ENCODE measurements at places on chromosomes 1 and 21.

GRCh38 chr1:72336776-72337175, 54.4 kb upstream of the NEGR1 start:
- no peak for DNase-seq

- DNase-seq = no peak
Observed at GRCh38 chr21:42941696-42942085, 16.3 kb upstream of the ERVH48-1 start.

DNA sequence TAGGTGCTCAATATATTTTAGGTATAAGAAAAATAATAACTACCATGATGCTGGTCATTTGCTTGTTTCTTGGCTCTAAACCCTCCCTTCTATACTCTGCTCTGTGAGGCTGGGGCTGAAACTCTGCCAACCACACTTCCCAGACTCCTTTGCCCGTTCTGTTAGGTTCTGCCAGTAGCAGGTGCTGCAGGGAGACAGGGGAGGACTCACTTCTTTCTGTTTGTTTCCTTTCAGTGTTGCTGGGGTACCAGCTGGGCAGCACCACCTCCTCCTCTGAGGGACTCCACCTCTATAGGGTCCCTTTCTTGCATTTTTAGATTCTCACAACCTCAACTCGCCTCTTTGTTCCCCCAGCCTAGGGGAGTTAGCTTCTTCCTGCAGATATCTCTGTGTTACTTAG, 17.0 kb upstream of the SH2D2A start:
- no peak for DNase-seq

- no peak for DNase-seq
Observed at GRCh38 chr1:112172294-112172882, 182.9 kb upstream of the KCND3 start.

DNA sequence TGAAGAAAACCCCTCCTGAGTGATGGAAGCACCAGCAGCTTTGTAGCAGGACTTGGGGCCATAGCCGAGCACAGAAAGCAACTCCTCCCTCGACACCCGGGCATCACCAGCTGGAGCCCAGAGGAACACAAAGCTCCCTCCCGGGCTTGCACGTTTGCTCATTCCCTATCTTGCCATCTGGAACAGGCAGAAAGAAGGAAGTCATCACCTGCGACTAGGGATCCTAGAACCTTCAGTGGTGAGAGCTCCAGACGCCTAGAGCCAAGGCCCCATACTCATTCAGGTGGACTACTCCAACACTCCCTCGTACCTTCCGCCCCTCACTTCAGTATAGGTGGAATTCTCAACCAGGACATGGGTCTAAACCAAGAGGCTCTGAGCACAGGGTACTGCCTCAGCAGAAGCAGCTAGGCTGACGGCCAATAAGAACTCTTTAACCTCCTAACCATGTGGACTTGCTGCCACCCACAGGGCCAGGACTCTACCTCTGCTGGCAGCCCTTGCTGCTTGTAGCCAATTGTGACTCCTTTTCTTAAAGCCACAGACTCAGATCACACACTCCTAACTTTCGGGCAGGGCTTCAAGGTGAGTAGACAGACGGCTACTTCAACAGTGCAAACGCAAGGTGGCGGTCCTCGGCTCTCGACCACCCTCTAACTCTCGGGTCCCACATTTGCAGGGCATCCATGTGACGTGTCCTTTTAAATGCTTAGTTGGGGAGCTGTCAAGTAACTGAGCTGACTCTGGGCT, 65.4 kb downstream of the NPHP4 start:
- DNase-seq = no peak

DNA sequence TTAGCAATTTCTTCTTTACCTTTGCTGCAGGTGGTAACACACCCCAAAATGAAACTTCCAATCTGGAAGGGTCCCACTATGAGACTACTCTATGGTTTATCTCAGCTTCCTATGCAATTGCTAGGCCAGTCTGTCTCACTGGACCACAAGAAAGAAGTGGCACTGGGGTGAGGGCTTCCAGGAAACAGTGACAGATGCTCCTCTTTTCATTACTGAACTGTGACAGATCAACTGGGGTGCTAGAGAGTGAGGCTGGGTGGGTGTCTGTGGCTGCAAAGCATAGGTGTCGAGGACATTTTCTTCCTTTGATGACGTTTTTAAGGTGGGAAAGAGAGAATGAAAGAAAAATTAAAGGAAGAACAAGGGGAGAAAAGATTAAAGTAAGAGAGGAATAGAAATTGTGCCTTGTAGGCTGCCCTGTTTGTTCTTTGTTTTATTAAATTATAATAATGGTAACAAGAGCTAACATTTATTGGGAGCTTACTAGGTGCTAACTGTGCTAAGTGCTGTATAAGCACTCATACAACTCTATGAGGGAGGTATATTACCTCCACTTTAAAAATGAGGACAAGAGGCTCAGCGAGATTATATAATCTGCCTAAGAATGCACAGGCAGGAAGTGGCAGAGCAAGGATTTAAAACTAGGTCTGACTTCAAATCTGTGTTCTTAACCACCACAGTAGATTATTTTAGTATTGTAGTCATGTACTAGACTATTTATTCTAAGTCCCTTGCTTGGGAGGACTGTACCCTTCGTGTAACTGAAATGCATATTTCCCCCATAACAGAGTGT, 27.8 kb upstream of the DMRTA2 start:
- DNase-seq = no peak

DNA sequence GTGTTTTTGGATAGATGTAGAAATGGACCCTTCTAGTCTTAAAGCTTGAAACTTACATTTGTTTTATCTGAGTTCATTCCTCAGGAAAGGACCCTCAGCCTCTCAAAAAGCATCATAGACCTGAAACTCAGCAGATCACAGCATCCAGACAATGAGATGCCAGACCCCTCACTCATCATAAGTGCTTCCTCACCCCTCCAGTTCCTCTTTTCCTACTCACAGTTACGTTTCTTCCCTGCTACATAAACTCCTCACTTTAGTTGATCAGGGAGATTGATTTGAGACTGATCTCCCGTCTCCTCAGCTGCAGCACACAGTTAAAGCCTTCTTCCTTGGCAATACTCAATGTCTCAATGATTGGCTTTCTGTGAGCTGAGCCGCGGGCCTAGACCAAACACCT, 282.0 kb downstream of the FAM72C start:
- no peak for DNase-seq

- no peak for DNase-seq
Observed at GRCh38 chr1:18409609-18410237, 71.0 kb upstream of the KLHDC7A start.

GRCh38 chr1:107536266-107536665, 395.4 kb downstream of the NTNG1 start:
- no peak for DNase-seq

DNA sequence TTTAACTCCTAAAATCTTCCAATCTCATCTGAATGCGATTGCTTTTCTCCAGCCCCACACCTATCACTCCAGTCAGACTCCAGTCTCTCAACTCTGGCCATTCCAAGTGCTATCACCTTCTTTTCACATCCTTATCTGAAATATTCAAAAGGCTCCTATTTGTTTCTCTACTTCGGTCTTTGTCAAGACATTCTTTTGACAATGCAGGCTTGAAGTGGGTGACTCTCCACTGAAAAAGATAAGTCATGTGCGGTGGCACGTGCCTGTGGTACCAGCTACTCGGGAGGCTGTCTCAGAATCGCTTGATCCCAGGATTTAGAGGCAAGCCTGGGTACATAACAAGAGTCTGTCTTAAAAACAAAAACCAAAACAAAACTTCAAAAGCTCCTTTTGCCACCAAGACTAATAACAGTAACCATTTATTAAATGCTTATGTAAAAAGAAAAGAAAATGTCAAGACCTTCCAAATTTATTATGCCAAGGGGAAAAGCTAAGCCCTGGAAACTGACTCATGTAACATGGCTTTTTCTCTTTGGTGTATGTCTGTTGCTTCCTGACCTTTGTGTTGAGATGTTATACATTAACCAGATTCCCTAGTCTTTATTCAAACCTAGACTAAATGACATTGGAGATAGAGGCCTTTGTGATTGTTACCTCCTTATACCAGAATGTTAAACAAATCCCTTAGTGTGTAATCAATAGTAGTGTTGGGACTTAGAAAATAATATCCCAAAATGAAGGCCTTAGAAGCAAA, 3.6 kb downstream of the ALG14 start:
- DNase-seq = no peak

GRCh38 chr1:48222501-48223242, at the start of gene SLC5A9:
Gene SLC5A9, plus strand, starts transcription at chr1:48222716. Its CDS starts 21 bp downstream, at chr1:48222737.
- DNase-seq = no peak

DNA sequence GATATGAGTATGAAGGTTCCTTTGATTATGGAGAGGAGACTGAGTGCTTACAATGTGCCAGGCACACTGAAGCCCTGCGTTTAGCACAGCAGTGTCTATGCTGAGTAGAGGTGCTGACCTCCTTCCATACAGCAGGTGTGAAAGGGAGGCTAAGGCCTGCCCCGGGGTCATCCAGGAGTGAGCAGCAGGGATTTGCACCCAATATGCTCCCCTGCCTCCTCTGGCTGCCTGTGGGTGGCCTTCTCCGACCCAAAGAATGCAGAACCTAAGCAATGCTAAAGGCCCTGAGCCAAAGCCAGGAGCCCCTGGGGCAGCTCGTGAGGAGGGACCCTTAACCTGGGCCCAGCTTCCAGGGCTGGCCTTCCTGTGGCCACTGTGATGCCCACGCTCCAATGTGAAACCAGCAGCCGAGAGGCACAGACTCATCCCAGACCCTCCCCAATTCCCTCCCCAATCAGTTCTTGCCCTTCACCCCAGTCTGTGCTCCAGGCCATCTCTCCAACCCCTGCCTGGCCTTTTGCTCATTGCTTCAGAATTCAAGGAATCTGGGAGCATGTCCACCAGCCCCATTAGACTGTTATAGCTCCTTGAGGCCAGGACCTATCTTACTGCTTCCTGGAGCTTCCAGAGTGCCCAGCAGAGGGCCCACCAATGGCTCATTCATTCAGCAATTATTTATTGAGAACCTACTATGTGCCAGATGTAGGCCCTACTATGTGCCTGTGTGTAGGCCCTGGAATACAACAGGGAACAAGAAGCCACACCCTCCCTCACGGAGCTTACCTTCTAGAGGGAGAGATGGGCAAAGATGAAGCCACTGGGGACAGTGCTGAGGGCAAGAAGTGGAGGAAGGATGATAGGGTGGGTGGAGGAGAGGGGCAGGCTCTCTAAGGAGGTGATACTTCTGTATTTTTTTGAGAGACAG, 53.3 kb downstream of the TAS1R2 start:
- no peak for DNase-seq

DNA sequence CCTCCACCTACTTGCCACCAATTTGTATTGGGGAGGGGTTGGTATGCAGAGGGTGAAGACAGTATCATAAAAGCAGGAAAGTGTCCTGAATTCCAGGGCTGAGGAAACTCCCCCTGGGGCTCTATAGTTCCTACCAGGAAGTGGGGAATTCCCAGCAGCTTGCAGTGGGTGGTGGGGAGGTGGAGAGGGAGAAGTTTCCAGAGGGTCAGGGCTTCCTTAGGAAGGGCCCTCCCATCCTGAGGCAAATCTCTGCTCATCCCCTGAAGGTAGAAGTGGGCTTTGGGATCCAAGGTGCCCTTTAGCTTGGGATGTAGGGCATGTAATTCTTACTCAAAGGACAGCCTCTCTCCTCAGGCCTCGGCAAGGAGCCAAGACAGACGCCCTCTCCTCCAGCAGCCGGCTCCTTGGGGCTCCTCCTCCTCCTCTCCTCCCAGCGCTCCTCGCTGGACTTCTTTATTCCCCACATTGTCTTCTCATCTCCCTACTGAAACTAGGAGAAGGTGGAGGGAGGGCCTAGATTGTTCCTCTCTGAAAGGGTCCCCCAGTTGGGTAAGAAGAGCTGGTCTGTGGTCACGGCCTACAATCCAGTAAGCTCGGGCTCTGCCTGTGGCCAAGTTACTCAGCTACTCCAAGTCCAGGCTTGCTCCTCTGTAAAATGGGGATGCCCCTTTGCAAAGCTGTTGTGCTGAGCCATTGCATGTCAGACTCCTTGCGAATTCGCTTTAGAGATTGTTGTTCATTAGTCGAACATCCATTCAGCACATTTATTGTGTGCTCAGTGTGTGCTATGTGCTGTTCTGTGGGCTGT, 17.9 kb upstream of the CSF1 start:
- DNase-seq = no peak

GRCh38 chr1:234983564-234984238, 144.9 kb downstream of the TOMM20 start:
- no peak for DNase-seq

DNA sequence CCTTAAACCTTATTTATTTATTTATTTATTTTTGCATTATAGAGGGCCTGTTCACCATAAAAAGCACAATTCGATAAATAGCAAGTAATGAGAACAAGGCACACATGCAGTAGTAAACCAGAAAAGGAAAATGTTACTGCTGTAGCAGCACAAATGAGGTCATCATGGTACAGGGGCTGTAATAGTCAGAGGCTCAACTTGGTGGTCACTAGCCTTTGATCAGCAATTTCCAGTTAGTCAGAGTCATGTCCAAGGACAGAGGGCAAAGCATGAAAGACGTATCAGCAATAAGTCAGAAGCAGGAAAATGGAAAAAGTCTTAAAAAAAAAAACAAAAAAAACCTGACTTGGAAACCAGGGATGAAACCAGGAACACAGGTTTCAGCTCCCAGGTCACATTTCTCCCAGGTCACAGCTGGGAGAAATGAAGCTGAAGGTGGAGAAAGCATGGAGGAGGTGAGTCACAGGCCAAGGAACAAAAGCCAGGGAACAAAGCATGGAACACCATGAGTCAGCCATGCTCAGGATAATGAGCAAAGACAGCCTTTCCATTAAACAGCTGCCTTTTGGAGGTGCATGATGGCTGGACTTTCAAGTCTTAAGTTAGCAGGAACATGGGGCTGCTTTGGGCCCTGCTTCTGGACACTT, 556.3 kb downstream of the LTN1 start:
- DNase-seq = no peak

DNA sequence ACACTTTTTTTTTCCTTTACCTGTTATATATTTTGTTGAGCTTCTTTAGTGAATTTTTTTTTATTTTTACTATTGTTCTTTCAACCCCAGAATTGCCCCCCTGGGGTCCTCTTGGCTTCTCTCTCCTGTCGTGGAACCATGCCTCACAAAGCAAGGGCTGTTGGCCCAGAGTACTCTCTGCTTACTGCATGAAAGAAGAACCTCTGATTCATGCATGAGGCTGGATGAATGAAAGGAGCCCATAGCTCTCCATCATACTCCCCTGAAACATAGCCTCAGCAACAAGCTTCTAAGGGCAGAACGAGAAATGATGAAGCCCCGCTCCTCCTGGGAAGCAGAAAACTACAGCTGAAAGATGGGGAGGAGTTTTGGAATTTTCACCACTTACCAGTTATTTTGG, 1441.0 kb downstream of the BRINP3 start:
- DNase-seq = no peak

DNA sequence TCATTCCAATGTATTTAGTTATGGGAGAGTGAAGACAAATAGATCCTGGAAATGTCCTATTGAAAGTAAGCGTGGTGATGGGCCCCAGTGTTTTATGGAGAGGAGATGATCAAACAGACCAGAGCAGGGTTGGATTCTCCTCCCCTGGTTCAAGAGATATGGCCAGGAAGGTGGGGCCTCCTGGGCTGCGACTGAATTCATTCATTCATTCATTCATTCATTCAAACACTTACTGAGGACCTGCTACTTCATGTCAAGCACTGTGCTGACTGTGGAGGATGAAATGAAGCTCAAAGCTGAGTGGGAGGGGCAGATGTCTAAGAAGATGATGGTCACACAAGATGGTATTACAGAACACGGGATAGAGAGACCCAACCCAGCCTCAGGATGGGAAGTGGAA, 71.5 kb upstream of the TNR start:
- no peak for DNase-seq
